ENCODE measurements at places on chromosomes 13 and 19.

GRCh38 chr19:1087813-1088415, 7.3 kb downstream of the POLR2E start:
- H3K4me3 ChIP-seq = no peak overlapping the region
- H3K27me3 ChIP-seq = no peaks in the 10 kb centered on the region
- no peak overlapping the region for H3K27ac ChIP-seq
- peak; percentile 70 for DNase-seq

GRCh38 chr13:28438598-28439334, 56.2 kb downstream of the FLT1 start:
- H3K4me3 ChIP-seq = no peak overlapping the region
- H3K27me3 ChIP-seq = no peaks in the 10 kb centered on the region
- H3K36me3 ChIP-seq = no peaks in the 10 kb centered on the region
- H3K4me1 ChIP-seq = no peaks in the 10 kb centered on the region

- H3K27me3 ChIP-seq = no peaks in the 10 kb centered on the region
- H3K27ac ChIP-seq = peak overlapping the region; percentile 39
- no peaks in the 10 kb centered on the region for H3K36me3 ChIP-seq
These were observed 30.1 kb downstream of the WDFY2 start for GRCh38 chr13:51614350-51614786.

- peaks cover 12% of the 10 kb centered on the region for H3K4me1 ChIP-seq
- no peaks in the 10 kb centered on the region for H3K36me3 ChIP-seq
- no peak overlapping the region for H3K4me3 ChIP-seq
- H3K27me3 ChIP-seq = no peaks in the 10 kb centered on the region
- H3K27ac ChIP-seq = no peak overlapping the region
These were observed 50.0 kb downstream of the PTPRS start for GRCh38 chr19:5290336-5291262.

Data from testis (tissue), 5 donors.